ENCODE measurements at places on chromosomes 12 and 14.

DNA sequence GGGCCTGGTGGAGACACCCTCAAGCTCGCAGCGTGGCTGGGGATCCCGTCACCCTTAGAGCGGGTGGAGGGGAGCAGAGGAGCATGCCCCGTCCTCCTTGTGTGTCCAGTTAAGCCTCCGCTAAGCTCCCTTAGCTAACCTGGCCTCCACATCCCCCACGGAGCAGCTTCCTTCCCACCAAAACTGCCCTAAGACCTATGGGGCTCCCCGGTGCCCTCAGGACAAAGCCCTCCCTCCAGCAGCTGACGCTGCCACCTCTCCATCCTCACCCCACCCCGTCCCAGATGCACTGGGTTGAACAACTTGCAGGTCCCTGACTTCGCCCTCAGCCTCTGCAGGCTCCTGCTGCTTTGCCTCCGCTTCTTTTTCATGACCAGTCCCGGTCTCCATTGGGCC is 4.0 kb downstream of the AHNAK2 start:
- no peak for DNase-seq

DNA sequence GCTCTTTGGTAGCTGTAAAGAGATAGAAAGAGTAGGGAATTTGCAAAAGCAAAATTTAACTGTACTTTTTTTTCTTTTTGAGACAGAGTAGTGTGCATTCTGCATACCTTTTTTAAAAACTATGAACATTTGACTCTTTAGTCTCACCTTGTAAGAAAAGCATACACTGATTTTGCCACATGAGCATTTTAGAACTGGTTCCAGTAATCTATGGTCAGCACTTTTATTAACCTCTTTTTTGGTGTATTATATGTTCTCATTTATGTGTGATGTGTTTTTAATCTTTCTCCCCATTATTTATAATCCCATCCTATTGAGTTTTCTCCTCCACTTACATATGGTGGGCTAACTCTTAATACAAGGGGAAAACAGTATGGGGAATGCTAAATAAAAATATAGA is 1111.4 kb downstream of the FLRT2 start:
- no peak for DNase-seq

GRCh38 chr14:75446447-75446846 is 18.6 kb downstream of the JDP2 start:
- no peak for DNase-seq

DNA sequence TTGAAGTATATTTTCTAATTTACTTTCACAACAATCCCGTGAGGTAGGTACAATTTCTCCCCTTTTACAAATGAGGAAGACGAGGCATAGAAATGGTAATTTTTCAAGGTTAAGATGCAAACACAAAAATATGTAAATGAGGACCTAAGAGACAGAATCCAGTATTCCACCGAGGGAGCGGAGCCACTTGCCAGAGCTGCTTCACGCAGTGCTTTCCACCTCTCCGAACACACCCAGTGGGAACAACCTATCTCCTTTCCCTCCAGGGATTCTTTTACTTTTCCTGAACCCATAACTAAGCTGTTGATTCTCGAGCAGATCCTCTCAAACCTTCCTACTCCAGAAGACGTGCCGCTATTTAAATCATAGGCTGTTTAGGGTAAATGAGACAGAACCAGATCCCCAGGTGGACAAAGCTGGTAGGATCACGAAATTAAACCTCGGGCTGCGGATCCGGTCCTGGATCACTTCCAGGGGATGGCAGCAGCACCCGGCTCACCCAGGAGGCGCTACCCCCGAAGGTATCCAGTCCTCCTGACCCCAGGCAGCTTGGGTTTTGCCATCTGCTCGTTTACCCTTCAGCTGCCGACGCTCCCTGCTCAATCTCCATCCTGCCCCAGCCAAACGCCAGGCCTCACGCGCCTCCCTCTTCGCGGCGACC is 1.5 kb downstream of the DDHD1 start:
- DNase-seq = peak; percentile 89

DNA sequence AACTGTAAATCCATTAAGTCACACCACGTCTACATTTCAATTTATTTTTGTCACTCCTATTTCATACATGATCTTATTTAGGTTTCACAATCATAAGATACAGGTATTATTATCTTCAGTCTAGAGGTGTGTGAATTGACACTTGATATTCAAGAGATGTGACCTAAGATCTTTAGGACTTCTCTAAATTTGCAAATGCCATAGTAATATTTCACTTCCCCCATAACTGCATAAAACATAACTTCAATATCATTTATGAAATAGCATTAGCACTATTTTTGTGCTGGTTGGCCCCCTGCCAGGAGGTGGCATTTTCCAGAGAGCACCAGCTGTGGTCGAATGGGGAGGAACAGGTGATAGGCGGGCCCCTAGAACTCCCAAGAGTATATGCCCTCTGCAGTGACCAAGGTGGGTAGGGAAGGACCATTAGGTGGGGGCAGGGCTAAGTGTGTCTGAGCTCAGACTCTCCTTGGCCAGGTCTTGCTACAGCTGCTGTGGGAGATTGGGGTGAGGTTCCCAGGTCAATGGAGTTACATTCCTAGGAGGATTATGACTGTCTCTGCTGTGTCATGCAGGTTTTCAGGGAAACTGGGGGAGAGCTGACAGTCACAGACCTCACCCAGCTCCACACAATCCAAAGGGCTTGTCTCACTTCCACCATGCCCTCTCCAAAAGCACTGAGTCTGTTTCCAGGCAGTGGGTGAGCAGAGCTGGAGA is 49.2 kb upstream of the ERGIC2 start:
- DNase-seq = no peak

DNA sequence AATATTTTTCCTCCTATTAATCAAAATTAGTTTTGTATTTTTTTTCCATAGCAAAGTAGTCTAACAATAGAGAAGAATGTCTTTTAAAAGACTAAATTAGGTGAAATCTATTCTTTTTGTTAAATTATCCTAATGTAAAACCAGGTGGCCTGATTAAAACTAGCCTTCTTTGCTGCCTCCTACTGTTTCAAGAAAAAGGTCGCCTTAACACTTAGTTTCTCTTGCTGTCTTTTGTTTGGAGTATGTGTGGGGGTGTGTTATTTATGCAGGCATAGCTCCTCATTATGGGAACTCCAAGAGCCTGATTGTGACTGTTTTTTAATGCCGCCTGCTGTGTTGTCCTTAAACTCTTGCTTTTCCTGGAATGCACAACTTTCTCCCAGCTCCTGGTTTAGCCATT is 855.3 kb downstream of the DIO2 start:
- no peak for DNase-seq

DNA sequence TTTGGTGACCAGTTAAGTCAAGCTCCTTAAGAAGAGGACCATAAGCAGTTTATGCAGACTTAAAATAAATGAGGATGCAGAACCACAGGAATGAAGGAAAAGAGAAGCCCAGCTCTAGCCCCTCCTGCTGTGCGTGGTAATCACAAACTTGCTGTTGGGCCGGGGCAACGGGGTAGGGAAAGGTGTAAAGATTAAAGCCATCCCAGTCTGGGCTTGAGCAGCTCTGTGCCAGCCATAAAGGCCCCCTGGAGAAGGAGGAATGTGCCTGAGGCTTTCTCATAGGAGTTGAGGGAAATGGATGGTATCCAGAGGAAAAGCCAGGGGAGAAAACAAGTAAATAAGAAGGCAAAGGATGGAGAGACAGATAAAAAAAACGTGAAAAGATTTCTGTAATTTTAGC is 25.1 kb downstream of the TEP1 start:
- DNase-seq = no peak

GRCh38 chr12:11581179-11581755 is 68.2 kb upstream of the ETV6 start:
- peak; percentile 77 for DNase-seq

DNA sequence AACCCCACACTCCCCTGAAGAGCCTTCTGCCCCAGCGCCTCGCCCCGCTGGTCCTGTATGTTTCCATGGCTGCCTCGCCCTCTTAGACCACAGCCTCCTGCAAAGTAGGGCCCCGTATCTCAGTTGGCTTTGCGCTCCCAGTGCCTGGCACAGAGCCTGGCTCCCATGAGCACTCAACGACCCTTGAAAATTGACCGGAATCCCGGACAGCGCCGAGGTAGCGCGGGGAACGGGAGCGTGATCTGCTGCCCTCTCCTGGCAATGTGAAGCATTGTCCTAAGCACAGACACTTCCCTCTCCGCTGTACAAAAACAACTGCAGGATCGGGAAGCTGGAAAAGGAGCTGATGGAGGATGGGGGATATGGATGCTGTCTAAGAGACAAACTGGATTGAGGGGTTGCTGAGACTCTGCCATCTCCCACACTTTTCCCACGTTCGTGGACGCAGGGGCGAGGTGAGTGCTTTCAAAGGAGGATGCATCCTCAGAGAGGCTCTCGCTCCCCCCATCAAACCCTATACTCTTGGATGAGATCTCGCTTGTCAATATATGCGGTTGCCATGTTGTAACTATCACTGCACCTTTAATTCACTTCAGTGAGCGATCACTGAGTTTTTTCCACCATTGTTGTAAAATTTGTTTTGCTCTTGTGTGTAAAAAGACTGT is 10.7 kb upstream of the FKBP4 start:
- peak; percentile 62 for DNase-seq

- DNase-seq = no peak
Observed at GRCh38 chr12:12807970-12808702, 5.0 kb upstream of the DDX47 start.
